Activated B cell treated with CpG ODN at 0.5 μM for 24 hours (primary cell): ENCODE measurements at places on chromosomes 5 and 9. TPM values are rescaled to one million over a fixed set of nuclear protein-coding genes. Genes with fewer than 3 reads are reported as not detected.

Gene ECSCR
- total RNA-seq, result not detected in 2 replicates

DNA sequence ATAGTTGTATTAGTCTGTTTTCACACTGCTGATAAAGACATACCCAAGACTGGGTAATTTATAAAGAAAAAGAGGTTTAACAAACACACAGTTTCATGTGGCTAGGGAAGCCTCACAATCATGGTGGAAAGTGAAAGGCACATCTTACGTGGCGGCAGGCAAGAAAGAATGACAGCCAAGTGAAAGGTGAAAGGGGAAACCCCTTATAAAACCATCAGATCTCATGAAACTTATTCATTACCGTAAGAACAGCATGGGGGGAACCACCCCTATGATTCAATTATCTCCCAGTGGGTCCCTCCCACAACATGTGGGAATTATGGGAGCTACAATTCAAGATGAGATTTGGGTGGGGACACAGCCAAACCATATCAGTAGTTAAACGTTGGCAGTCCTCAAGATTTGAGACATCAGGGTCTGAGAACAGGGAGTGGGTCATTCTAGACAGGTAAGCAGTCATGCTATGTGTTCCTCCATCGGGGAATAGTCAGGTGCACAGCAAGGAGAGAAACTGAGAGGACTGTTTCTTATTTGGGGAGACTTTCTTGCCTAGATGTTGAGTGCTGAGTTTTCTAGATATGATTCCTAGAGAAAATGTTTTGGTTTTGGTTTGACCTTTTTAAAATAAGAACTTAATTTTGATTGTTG lies 45.8 kb upstream of the ENTREP1 start:
- H3K4me1 ChIP-seq, result no peaks in the 10 kb centered on the region
- no peak overlapping the region for H3K27ac ChIP-seq
- DNase-seq, result no peak
- H3K27me3 ChIP-seq, result no peaks in the 10 kb centered on the region
- no peaks in the 10 kb centered on the region for H3K36me3 ChIP-seq
- no peak overlapping the region for H3K4me3 ChIP-seq

- H3K27me3 ChIP-seq, result peaks cover 2% of the 10 kb centered on the region
- H3K4me1 ChIP-seq, result peaks cover under 1% of the 10 kb centered on the region
- DNase-seq, result no peak
- H3K36me3 ChIP-seq, result no peaks in the 10 kb centered on the region
These were observed 33.7 kb upstream of the ITGA1 start for GRCh38 chr5:52754051-52754450.

DNA sequence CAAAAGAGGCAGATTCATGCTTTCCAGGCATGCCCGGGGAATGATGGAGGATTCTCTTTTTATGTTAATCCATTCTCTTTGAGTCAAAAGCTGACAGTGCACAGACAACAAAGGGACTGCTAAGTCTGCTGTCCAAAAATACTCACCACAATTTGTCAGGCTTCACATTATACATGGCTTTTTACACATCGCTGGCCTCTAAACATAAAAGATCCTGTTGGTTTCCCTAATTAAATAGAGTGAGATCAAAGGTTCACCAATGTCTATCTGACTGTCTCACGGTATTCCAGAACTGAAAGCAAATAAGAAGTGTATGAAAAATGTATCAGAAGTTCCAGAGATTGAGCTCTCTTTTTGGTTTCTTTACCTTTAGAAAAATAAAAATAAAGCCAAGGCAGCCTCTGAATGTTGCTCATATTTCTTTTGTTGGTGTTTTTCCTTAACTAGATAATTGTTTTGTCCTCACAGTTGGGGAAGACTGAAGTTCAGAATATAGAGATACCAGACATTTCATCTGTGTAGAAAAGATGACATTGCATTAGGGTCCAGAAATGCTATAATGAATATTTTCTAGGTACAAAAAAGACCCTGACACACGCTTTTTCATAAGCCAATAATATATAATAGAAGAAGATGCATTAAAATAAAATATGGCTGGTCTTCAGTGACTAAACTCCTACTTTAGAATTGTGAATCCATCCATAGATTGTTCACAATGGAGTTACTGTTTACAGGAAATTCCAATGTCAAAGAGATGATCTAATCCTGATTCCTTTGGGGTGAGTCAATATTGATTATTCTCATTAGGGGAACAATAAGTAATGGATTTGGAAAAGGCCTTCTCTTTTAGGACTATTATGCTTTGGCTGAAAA lies 688.2 kb upstream of the CDH6 start:
- no peak for DNase-seq
- H3K4me1 ChIP-seq, result no peaks in the 10 kb centered on the region
- no peak overlapping the region for H3K4me3 ChIP-seq

DNA sequence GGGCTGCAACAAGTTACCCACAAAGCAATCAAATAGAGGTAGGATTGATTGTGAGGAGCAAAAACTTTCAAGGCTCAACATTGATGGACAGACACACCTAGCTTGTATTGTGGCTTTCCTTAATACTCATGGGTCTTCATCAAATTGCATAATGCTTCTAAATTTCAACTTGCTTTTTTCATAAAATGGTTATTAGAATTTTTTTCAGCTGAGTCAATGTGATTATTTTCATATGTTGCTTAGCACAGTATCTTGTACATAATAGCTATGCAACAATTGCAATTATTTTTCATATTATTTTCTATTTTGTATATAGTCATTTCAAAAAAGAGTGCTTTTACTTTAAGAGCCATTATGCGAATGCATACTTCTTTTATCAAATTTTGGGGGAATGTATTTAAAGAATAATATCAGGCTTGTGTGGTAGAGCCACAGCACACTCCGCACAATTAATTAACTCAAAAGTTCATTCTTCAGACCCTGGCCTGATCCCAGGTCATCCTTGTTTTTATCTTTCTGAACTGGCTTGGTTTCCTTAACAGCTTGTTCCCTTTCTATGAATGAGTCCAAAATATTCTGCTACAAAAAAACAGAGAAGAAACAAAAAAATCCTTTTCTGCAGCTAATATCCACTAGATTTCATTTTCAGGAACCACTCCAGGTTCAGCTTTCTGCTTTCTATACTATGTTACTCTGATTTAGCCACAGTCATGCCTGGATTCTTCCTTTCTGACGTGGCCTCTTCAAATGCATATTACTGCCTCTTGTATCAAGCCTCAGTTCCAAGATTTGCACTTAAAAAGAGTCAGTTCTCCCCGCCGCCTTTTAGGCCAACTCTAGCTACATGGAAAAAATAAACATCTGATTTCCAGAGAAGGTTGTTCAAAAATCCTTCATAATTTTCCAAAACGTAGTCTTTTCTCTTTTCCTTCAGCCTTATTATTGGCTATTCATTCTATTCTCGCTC lies 45.3 kb upstream of the CDH9 start:
- H3K27me3 ChIP-seq, result no peaks in the 10 kb centered on the region
- H3K27ac ChIP-seq, result no peak overlapping the region
- H3K36me3 ChIP-seq, result no peaks in the 10 kb centered on the region
- no peaks in the 10 kb centered on the region for H3K4me1 ChIP-seq

GRCh38 chr5:141779503-141779973 lies 97.5 kb upstream of the ARAP3 start:
- H3K27ac ChIP-seq, result no peak overlapping the region
- no peak for DNase-seq
- H3K27me3 ChIP-seq, result peaks cover 12% of the 10 kb centered on the region
- no peak overlapping the region for H3K4me3 ChIP-seq

DNA sequence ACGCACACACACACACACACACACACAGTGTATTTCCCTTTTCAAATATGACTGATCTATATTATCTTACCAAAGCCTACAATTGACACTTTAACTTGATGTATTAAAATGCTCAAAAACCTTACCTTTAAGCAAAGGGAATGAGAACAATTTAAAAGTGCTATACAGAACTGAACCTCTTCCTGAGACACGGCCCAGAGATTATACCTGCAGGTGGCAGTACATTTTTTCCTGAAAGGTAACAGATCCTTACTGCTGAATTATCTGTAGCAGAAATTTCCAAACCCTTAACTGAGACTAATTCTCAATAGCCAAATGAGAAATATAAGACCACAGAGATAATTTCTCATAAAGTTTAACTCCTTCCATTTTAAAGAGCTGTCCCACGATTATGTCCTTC lies 91.1 kb downstream of the MYO10 start:
- no peaks in the 10 kb centered on the region for H3K36me3 ChIP-seq
- no peak overlapping the region for H3K27ac ChIP-seq
- no peak overlapping the region for H3K4me3 ChIP-seq
- no peaks in the 10 kb centered on the region for H3K4me1 ChIP-seq
- peaks cover 3% of the 10 kb centered on the region for H3K27me3 ChIP-seq

Gene NR2F1-AS1
- total RNA-seq, result 0.15 TPM in 1 of 2 replicates, not detected in the other

Gene CER1
- not detected in 2 replicates for total RNA-seq

GRCh38 chr9:106649664-106650063 lies 213.3 kb upstream of the ZNF462 start:
- no peak overlapping the region for H3K27ac ChIP-seq
- H3K4me1 ChIP-seq, result no peaks in the 10 kb centered on the region
- no peak for DNase-seq
- no peak overlapping the region for H3K4me3 ChIP-seq
- no peaks in the 10 kb centered on the region for H3K36me3 ChIP-seq

DNA sequence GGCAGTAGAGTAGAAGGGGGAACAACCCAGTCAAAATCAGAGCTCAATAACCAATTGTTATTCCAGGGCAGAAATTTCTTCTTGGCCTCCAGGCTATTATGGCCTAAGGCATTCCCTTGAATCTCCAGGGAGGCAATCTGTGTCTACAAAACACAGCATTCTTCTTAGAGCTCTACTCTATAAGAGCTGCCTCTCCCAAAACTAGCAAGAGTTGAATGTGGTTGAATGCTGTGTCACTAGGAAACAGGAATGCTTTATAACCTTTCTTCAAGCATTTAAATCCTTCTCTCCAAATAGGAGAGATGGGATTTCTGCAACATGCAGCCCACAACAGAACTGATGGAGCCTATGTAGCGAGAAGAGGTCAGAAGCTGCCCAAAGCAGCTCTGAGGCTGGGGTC lies 97.1 kb upstream of the APC start:
- peaks cover 1% of the 10 kb centered on the region for H3K27me3 ChIP-seq
- no peak overlapping the region for H3K27ac ChIP-seq
- H3K36me3 ChIP-seq, result no peaks in the 10 kb centered on the region
- no peak for DNase-seq
- no peak overlapping the region for H3K4me3 ChIP-seq

DNA sequence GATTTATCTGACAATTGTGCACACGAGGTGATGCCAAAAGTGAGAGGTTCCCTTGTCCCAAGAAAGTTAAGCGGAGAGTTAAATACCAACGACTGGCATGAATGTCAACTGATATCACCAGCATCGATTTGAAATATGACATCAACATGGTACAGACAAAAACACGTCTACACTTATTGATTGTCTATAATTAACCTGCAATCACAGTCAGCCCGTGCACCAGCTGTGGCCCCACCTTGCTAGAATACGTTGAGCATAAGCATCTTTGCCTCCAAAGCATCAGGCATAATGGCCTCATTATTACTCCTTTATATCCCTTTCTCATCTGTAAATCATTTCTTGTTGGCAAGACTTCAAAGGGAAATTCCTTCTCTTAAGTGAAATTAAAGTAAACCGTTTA lies 625.4 kb downstream of the IRX1 start:
- H3K36me3 ChIP-seq, result no peaks in the 10 kb centered on the region
- H3K27ac ChIP-seq, result no peak overlapping the region
- H3K4me1 ChIP-seq, result no peaks in the 10 kb centered on the region
- no peak for DNase-seq
- no peak overlapping the region for H3K4me3 ChIP-seq
- no peaks in the 10 kb centered on the region for H3K27me3 ChIP-seq

Gene PCDHB7
- total RNA-seq, result not detected in 2 replicates

- peaks cover 10% of the 10 kb centered on the region for H3K27me3 ChIP-seq
- DNase-seq, result no peak
- no peak overlapping the region for H3K4me3 ChIP-seq
- H3K36me3 ChIP-seq, result no peaks in the 10 kb centered on the region
These were observed 31.7 kb upstream of the ZBTB43 start for GRCh38 chr9:126773004-126773607.

DNA sequence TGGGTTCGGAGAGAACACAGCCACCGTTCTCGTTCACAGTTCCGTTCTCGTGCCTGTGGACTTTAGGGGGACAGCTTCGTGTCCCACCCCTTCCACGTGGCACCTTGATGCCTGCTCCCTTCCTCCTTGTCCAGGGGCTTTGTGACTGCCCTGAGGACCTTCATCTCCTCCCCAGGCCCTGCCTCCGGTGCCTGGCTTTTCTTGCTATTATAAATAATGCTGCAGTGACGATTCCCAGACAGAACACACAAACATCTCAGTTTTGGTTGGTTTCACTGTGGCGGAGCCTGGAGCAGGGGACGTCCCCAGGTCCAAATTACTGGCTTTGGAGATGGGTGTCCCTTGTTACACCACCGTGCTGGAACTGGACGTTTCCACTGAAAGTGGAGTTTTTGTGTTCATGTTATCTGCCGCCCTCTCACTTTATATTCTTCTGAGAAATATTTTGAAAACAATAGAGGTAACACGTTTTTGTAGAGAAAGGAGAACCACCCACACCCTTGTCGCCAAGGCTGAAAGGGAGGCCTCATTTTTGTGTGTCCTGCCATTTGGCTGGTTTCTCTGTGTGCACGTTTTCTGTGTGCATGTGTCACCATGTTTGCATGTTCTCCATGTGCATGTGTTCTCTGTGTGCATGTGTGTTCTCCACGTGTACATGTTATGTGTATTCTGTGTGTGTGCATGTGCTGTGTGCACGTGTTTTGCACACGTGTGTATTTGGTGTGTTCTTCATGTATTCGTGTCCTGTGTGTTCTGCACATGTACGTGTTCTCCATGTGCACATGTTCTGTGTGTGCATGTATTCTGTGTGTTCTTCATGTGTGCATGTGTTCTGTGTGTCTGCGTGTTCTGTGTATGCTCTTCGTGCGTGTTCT lies 24.2 kb downstream of the WNK2 start:
- H3K36me3 ChIP-seq, result no peaks in the 10 kb centered on the region
- no peak for DNase-seq
- H3K27me3 ChIP-seq, result peaks cover 6% of the 10 kb centered on the region
- H3K4me3 ChIP-seq, result no peak overlapping the region
- H3K4me1 ChIP-seq, result no peaks in the 10 kb centered on the region

Gene INSL4
- total RNA-seq, result not detected in 2 replicates
